ENCODE measurements at places on chromosomes 6 and 20. TPM values are rescaled to one million over a fixed set of nuclear protein-coding genes. Genes with fewer than 3 reads are reported as not detected.

The HLA-DQB2 gene
- polyA plus RNA-seq: 1.6 TPM

The SIRPB2 gene
- polyA plus RNA-seq: 0.92 TPM

The KIAA1755 gene
- polyA plus RNA-seq: 2.4 TPM

The ITCH gene
- 7.2 TPM for polyA plus RNA-seq

The THBD gene
- 14.6 TPM for polyA plus RNA-seq

The TOX2 gene
- 13.3 TPM for polyA plus RNA-seq

The FLOT1 gene
- 145 TPM for polyA plus RNA-seq

The GPR6 gene
- polyA plus RNA-seq: not detected

The SLC44A4 gene
- polyA plus RNA-seq: 35.4 TPM

The NHSL1 gene
- polyA plus RNA-seq: 2.3 TPM

The MROH8 gene
- 1.8 TPM for polyA plus RNA-seq

The OXT gene
- not detected for polyA plus RNA-seq

The DPPA5 gene
- polyA plus RNA-seq: not detected

The FNDC1 gene
- polyA plus RNA-seq: not detected

The DEFB124 gene
- polyA plus RNA-seq: not detected
